Mammary microvascular endothelial cell (primary cell): ENCODE measurements at places on chromosomes 2 and 18. TPM values are rescaled to one million over a fixed set of nuclear protein-coding genes. Genes with fewer than 3 reads are reported as not detected.

NGEF gene
- 0.53 and 1.1 TPM in 2 replicates for total RNA-seq

SOWAHC gene
- total RNA-seq: 3.6 and 5.3 TPM in 2 replicates

RND3 gene
- total RNA-seq: 56.6 TPM in 2 replicates

FEV gene
- total RNA-seq: not detected in 2 replicates

CDK15 gene
- 0.07 TPM in 1 of 2 replicates, not detected in the other for total RNA-seq

GREB1L gene
- total RNA-seq: 0.07 and 3.1 TPM in 2 replicates

PAX3 gene
- total RNA-seq: not detected in 2 replicates

LYPD1 gene
- total RNA-seq: 24.4 and 26.4 TPM in 2 replicates

RIT2 gene
- total RNA-seq: not detected in 2 replicates

STON1 gene
- 2.7 and 2.9 TPM in 2 replicates for total RNA-seq

GALR1 gene
- total RNA-seq: not detected in 2 replicates

GKN1 gene
- not detected in 2 replicates for total RNA-seq

SERPINB3 gene
- not detected in 2 replicates for total RNA-seq

BMPR2 gene
- total RNA-seq: 51.2 and 60.3 TPM in 2 replicates

C2orf81 gene
- total RNA-seq: 0.59 and 0.67 TPM in 2 replicates

IL36A gene
- not detected in 2 replicates for total RNA-seq

OSBPL6 gene
- 1.1 and 5.3 TPM in 2 replicates for total RNA-seq

IL37 gene
- not detected in 2 replicates for total RNA-seq

CAPN13 gene
- total RNA-seq: not detected in 2 replicates

KIF5C gene
- 0.25 and 0.33 TPM in 2 replicates for total RNA-seq

GKN2 gene
- total RNA-seq: 0.20 TPM in 1 of 2 replicates, not detected in the other

LRRTM4 gene
- not detected in 2 replicates for total RNA-seq

GLS gene
- 68.4 and 69.3 TPM in 2 replicates for total RNA-seq

POTEJ gene
- total RNA-seq: 0.07 TPM in 1 of 2 replicates, not detected in the other

WNT10A gene
- not detected in 2 replicates for total RNA-seq

VAMP5 gene
- total RNA-seq: 201 and 217 TPM in 2 replicates

NT5C1B gene
- total RNA-seq: not detected in 2 replicates

NEU2 gene
- not detected in 2 replicates for total RNA-seq

SLC9A2 gene
- 0.05 and 0.07 TPM in 2 replicates for total RNA-seq

LCT gene
- total RNA-seq: not detected in 2 replicates

SPDYA gene
- total RNA-seq: 0.05 TPM in 1 of 2 replicates, not detected in the other

POTEF gene
- under 0.01 TPM in 1 of 2 replicates, not detected in the other for total RNA-seq

IL36RN gene
- total RNA-seq: not detected in 2 replicates

BBS5 gene
- 3.5 and 3.7 TPM in 2 replicates for total RNA-seq

SERPINB7 gene
- not detected in 2 replicates for total RNA-seq
